ENCODE measurements at places on chromosomes 2 and 18.
A peak's percentile ranks its signal among the peaks of the same experiment; 100 is the strongest.

GRCh38 chr2:424306-425171 lies 136.6 kb upstream of the ALKAL2 start:
- no peak for DNase-seq

DNA sequence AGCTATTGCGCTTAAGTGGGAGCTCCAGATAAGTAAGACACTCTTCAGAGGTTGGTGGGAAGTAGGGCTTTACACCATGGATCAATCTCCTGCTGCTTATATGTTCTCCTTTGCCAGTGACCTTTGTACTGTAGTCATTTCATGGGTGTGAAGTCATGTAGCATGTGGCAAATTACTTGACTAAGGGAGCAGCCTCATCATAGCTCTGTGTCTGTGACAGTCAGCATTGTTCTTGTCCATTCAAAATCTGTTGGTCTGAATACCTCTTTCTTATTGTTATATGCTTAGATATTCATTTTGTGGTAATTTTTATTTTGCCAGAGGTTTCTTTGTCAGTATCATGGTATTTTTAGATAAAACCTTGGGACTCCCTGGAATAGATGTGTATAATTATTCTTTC lies 18.2 kb downstream of the SLC4A1AP start:
- no peak for DNase-seq

DNA sequence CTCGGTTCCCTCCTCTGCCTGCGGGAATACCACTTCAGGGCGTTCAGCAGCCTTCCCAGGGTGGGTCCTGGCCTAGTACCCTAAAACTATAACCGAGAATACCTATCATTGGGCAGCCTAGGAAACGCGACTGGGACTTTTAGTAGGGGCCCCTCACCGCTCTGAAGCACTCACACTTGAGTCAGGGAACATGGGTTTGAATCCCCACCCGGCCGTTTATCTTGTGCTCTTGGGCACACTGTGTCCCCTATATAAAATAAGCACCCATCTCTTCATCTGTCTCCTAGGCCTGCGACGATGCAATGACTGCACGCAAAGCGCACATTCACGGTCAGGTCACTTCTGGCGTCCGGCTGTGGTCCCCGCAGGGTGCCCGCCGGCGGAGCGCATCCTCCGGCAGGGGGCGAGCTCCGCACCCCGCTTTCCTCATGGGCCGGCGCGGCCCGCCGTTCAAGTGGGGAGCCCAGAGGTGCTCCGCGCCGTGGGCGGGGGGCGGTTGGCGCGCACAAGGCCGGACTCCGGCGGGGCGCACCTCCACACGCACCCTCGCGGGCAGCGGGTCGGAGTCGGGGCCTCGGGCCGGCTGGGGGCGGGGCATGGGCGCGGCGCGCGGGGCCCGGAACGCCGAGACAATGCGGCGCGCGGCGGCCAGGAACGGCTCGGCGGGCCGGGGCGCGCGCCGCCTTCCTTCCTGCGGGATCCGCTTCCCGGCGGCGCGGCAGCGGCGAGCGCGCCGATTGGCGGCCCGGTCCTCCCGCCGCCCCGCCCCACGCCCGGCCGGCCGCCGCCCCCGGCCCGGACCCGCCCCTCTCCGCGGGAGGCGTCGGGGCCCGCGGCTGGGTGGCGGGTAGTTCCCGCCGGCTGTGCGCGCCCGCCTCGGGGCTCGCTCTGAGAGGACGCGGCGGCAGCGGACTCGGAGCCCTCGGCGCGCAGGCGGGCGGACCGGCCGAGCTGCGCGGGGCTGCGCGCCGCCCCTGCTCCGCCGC lies at the start of gene ASAP2:
Gene ASAP2, plus strand, starts transcription at position 850 of the 986 bp plus-strand sequence. CDS start 293 bp downstream, outside the sequence.
- peak; percentile 90 for DNase-seq

GRCh38 chr2:55089726-55090125 lies 39.5 kb upstream of the RTN4 start:
- no peak for DNase-seq

Measured in posterior vena cava (tissue), 2 donors.